ENCODE measurements at places on chromosomes 13 and 19.

- DNase-seq = no peak
Observed at GRCh38 chr13:67971291-67971690, 741.2 kb upstream of the PCDH9 start.

DNA sequence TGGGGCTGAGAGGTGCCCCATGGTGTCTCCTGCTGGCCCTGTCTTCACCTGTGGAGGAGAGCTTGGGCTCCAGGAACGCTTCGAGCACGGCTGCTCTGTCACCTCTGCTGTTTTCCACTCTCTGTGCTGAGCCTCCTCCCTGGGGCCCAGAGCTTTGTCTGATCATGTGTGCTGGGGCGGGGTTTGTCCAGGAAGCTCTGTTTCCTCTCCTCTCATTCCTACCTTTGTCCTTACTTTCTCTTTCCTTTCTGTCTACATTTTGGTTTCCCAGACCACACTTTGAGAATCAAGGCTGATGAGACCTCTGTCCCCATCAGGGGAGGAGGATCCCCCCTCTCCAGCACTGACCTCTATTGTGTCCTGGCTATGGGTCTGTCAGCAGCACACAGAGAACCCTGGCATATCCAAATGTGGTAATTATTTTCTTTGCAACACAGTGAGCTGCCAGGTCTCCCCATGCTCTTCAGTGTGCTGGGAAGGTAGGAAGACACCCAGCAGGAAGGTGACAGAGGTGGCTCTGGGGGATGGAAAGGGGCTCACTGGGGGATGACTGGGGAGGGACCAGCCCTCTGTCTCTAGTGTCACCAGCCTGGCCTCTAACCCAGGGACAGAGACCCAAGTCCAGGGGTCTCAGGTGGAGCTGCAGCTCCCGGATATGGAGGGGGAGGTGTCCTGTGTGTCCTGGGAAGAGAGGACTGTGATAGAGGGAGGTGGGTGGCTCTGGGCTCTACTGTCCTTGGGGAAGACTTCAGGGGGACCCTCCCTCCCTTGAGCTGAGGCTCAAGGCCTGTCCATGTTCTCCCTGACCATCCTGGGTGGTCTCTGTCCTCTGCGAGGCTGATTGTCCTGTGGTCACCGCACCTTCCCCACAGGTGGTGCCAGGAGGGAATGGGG lies at the start of gene CEACAM1:
TSS of gene CEACAM1 (minus strand) at position 128 of the 894 bp plus-strand sequence. CDS start at position 21, 107 bp downstream.
- DNase-seq = no peak

GRCh38 chr13:94659598-94659946 lies 52.8 kb downstream of the SOX21 start:
- DNase-seq = no peak

DNA sequence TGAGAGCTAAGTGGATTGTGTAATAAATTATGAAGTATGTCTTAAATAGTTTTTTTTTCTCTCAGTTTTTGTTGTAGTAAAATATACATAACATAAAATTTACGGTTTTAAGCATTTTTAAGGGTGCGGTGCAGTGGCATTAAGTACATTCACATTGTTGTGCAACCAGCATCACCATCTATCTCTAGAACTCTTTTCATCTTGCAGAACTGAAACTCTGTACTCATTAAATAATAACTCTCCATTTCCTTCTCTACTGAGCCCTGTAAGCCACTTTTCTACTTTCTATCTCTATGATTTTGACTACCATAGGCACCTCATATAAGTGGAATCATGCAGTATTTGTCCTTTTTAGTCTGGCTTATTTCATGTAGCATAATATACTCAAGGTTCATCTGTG lies 87.1 kb downstream of the GJA3 start:
- DNase-seq = no peak

All from activated T-helper 1 cell treated with anti-CD3 and anti-CD28 coated beads, Interleukin-2, amount 50 U/mL, for 16 hours (primary cell).